T-helper 17 cell (primary cell): ENCODE measurements at places on chromosomes 6 and 20.

GRCh38 chr6:164731539-164731938 is 577.9 kb downstream of the C6orf118 start:
- DNase-seq = no peak

DNA sequence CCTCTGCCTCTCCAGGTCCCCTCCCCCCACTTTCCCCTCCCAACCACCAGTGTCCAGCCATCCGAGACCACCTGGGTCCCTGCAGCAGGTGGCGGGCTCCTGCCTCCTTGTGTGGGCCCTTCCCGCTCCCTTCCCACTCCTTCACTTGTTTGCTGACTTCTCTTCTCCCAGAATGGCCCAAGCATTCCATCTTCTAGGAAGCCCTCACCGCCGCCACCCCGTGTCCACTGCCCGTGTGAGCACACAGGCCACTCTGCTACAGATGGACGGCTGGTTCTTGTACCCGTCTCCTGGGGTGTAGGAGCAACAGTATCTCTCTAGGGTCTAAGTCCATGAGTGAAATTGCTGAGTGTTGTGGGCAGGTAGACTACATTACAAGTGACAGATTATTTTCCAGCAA is 15.0 kb downstream of the BPHL start:
- no peak for DNase-seq

DNA sequence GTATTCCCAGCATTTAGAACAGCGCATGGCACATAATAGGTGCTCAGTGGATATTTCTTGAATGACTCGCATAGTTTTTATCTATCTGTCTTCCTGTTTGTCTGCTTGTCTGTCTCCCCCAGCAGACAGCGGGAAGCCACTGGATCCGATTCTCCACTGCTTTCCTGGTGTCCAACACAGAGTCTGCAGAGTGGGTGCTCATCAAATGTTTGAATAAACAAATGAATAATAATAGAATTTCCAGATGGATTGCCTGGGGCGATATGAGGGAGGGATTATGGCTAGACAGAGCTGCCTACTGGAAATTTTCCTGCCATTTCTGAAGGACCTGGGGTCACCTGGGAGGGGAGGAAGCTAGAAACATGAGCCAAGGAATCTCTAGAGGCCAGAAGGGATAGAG is 18.9 kb downstream of the CDH22 start:
- no peak for DNase-seq

DNA sequence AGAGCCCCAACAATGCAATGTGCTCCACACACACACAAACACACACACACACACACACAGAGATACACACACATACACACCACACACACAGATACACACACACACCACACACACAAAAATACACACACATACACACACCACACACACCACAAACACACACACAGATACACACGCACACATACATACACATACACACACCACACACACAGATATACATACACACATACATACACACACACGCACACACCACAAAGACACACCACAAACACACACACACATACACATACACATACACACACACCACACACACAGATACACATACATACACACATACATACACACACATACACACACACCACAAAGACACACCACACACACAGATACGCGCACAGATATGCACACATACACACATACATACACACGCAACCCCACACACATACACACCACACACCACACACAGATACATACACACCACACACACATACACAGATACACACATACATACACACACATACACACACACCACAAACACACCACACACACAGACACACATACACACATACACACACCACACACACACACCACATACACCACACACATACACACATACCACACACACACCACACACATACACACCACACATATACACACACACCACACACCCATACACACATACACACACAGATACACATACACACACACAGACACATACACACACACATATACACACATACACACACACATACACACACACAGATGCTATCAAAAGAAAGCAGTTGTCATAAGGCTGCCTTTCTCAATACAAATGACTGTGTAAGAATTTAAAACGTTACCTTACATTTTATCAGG is 128.0 kb downstream of the FOXC1 start:
- no peak for DNase-seq
